ENCODE measurements at places on chromosomes 4 and X. TPM values are rescaled to one million over a fixed set of nuclear protein-coding genes. Genes with fewer than 3 reads are reported as not detected.

RS1 gene
- total RNA-seq, result not detected

WDR1 gene
- 344 TPM for total RNA-seq

C4orf51 gene
- not detected for total RNA-seq

SYTL4 gene
- total RNA-seq, result 52.4 TPM

HTRA3 gene
- total RNA-seq, result 3.6 TPM

PPP4R3C gene
- not detected for total RNA-seq

NDNF gene
- total RNA-seq, result 6.7 TPM

DUX4 gene
- total RNA-seq, result not detected

HSFX4 gene
- not detected for total RNA-seq

KLB gene
- under 0.01 TPM for total RNA-seq

NXF2 gene
- total RNA-seq, result not detected

PTPN13 gene
- total RNA-seq, result 0.37 TPM

PLK4 gene
- 25.7 TPM for total RNA-seq

PRR32 gene
- total RNA-seq, result not detected

SLITRK2 gene
- total RNA-seq, result not detected

CXCL13 gene
- not detected for total RNA-seq

- peak; percentile 89 for DNase-seq
Measured at GRCh38 chr4:142091691-142092182, 455.4 kb downstream of the IL15 start.

- no peak for DNase-seq
Measured at GRCh38 chr4:111636961-111637585, 508.2 kb upstream of the FAM241A start.

GRCh38 chrX:11770320-11770719 lies 12.3 kb downstream of the MSL3 start:
- peak; percentile 69 for DNase-seq

- no peak for DNase-seq
Measured at GRCh38 chr4:57249083-57249482, 138.9 kb upstream of the IGFBP7 start.

- no peak for DNase-seq
Measured at GRCh38 chr4:86919561-86920223, 15.1 kb upstream of the AFF1 start.

DNA sequence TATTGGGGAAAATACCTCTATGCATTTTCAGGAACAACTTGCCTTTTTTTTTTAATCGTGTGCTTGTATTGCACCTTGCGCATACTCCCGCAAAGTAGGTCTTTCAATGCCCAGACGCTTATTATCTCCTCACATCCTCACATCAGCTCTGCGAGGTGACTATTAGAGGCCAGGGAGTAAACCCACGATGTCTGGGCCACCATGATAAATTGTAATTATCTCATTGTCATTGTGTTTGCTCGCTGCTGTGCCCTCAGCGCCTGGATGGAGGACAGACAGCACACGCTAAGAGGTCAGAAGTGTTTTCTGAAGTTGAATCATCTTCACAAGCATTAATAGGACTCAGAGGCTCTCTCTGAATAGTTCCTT lies 1.0 kb upstream of the RELL1 start:
- DNase-seq, result no peak

GRCh38 chr4:184355111-184355604 lies 119.2 kb downstream of the IRF2 start:
- DNase-seq, result peak; percentile 100

GRCh38 chr4:126081336-126081735 lies 766.6 kb downstream of the FAT4 start:
- DNase-seq, result no peak

- no peak for DNase-seq
Measured at GRCh38 chr4:167222099-167222498, 12.2 kb downstream of the SPOCK3 start.

- no peak for DNase-seq
Measured at GRCh38 chr4:25949173-25949748, 35.2 kb downstream of the SMIM20 start.

DNA sequence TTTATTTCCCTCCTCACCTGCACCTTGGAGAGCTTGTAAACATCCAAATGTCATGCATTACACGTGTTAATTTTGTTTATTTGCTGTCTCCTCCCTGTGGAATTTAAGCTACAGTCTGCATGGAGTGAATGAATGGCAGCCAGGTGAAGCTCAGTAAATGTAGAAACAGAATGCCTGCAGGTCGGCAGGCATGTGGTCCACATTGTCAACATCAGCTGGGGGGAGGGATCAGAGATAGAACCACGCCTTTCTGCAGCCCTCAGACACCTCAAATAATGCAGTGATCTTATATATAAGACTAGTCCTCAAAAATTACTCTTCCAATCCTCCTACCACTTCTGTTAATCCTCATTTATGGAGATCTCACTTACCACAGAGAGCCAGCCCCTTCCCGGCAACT lies 131.2 kb upstream of the KIT start:
- no peak for DNase-seq

GRCh38 chrX:9861711-9862110 lies 75.5 kb downstream of the SHROOM2 start:
- no peak for DNase-seq

- DNase-seq, result peak; percentile 20
Measured at GRCh38 chrX:34379891-34380290, 247.8 kb upstream of the FAM47A start.

GRCh38 chr4:184513802-184514120 lies 39.4 kb upstream of the IRF2 start:
- no peak for DNase-seq

DNA sequence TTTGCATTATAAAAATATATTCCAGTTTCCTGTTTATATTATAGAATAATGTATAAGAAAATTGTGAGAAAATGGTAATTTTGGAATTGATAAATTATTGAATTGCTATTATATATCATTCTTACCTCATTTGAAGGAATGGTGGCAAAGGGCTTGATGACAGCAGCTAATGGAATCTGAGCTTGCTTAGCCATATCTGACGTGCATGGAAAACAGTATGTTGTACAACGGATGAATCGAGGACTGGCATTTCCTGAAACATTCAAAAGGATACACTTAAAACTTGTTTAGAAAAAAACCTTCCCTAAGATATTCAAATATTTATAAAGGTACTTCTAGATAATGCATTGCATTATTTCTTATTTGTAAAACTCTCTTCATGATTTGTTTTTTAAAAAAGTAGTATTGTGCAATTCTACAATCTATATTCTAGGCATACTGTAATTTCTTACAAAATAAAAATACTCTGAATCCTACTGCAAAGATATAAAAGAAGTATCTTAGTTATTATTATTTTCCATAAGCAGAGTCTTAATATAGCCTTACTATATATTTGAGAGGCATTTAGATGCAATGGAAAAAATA lies 38.3 kb downstream of the SEC24D start:
- peak; percentile 66 for DNase-seq

DNA sequence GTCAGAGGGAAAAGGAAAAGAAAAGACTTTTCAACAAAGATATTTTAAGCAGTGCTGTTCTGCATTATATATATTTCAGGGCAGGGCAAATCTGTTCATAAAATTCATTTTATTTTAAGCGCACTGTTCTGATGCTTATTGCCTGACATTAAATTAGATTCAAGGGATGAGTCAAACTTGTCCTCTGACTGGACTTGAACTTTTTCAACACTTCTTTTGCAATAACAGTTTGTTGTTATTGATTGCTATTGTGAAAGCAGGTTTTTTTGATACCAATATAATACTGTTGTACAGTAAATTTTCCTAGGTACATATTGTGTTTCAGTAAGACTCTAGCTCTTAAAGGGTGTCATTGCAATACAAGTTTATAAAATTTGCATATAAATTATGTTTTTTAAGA lies 481.3 kb downstream of the NAF1 start:
- DNase-seq, result no peak

DNA sequence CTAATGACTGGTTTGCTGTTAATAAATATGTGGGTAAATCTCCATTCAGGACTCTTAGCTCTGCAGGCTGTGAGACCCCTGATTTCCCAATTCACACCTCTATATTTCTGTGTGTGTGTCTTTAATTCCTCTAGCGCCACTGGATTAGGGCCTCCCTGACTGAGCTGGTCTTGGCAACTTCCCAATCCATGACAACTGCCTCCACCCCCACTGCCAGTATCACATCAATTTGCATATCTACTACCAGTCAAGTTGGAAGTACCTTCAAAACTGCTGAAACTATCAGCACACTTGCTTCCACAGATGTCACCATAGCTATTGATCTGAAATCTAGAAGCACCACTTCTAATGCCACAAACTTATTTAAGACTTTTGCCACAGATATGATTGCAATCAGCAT lies 27.6 kb downstream of the OPRPN start:
- no peak for DNase-seq

DNA sequence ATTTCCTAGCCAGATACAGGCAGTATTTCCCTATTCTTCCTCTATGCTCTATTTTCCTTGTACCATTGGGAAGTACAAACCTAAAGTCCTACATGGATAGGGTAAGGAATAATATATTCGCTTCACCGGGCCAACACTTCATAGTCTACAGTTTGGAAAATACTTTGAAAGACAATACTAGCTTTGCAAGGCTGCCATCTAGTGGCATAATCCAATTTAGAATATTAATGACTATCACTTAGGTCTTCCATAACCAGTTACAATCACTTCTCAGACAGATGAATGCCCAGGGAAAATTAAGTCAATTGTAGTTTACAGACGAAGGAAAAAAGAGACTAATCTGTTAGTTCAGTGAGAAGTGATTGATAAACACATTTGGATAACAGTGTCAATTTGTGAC lies 141.0 kb upstream of the FAM47C start:
- peak; percentile 41 for DNase-seq

DNA sequence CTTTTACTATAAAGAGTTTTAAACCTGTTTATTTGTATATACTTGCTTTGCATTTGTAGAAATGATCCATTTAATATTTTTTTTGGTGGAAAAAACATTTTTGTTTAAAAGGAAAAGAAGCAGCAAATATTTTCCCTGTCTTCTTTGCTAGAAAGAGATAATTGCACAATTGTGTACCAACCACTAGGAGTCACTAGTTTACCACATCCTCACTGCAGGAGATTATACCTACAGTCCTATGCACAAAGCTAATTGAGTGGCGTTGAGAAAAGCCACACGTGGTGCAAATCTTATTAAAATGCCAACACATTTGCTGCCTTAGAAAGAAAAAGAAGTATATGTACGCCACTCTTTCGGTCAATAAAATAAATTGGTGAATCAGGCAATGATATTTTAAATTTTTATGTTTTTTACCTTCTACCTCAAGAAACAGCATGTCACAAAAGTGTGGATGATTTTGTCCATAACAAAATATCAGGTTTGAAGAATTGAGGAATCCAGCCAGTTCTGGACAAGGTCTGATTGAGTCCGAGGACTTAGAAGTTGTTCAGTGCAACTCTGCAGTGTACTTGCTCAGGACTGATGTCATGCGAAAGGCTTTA lies 102.9 kb downstream of the GRXCR1 start:
- peak; percentile 32 for DNase-seq

GRCh38 chr4:183837222-183837621 lies 67.9 kb upstream of the STOX2 start:
- no peak for DNase-seq

DNA sequence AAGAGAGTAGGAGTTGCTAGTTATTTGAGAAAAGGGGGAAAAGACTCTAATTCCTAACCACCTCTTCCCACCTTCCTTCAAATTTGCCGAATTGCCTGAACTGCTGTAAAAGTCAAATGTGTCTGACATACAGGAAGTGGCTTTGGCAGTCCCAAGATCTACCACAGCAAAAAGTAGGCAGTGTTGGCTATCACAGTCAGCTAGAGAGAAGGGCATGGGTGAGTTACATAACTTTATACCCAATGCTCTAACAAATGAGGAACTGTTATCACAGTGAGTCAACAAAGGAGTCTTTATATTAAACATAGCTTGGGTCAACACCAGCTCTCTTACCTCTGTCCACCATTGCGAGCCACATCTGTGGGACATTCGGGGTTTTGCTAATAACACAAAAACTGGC lies 2.4 kb upstream of the MBNL3 start:
- no peak for DNase-seq

GRCh38 chr4:47374477-47374876 lies 89.0 kb downstream of the COMMD8 start:
- DNase-seq, result no peak

DNA sequence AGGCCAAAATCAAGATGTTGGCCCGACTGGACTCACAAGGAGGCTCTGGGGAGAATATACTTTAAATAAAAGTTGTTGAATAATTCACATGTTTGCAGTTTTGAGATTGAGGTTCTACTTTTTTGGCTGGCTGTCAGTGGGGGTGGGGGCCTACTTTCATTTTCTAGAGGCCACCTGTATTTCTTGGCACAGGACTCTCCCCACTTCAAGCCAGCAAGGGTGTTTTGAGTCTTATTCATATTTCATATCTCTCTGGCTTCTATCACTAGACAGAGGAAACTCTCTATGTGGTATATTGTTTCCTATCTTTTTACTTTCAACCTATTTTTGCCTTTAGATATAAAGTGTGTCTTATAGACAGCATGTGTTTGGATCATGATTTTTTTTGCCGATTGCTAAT lies 266.4 kb downstream of the PRR32 start:
- DNase-seq, result no peak

DNA sequence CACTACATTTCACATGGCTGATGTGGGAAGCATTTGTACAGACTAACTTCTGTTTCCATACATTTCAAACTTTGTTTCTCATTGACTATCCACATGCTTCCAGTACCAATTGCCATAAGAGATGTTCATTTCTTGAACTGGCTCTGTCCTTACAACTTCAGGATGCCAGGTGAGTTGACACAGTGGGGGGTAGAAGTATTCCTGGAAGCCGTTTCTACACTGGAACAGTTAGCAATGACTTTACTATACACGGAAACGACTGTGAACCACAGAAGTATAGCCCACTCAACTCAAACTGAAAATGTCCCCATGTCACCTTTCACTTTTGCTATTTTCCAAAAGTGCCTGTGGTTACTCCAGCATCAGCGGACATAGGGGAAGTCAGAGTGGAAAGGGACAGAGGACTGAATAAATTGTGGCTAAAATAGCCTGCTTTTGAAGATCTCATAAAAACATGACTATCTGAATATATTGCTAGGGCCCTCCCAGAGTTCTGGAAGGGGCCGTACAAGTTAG lies 38.0 kb upstream of the DSPP start:
- DNase-seq, result no peak

- DNase-seq, result peak; percentile 84
Measured at GRCh38 chr4:37452952-37453280, 208.4 kb downstream of the NWD2 start.

GRCh38 chrX:69506617-69507499 lies 2.7 kb downstream of the NALF2 start:
- no peak for DNase-seq

DNA sequence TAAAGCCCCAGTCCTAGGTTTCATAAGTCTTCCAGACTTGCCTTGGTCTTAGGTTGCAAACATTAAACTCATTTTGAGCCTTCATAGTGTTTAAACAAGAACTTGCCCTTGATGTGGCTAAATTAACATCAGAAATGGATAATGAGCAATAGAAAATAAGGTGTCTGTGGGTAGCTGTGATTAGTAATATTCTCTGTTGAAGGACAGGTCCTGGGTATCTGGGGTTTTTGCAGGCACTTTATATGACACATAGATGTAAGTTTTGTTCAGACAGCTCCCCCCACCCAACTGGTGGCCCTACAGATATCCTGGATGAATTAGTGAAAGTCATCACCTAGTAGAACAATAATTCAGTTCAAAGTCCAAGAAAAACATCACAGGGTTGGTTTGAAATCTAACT lies 272.5 kb downstream of the PTTG2 start:
- no peak for DNase-seq

- peak; percentile 55 for DNase-seq
Measured at GRCh38 chr4:3399277-3400194, 42.2 kb upstream of the HGFAC start.

GRCh38 chr4:139593091-139593564 lies 37.1 kb upstream of the SETD7 start:
- no peak for DNase-seq

Measured in dermis blood vessel endothelial cell (primary cell).